ENCODE measurements at places on chromosomes 7 and 10.

DNA sequence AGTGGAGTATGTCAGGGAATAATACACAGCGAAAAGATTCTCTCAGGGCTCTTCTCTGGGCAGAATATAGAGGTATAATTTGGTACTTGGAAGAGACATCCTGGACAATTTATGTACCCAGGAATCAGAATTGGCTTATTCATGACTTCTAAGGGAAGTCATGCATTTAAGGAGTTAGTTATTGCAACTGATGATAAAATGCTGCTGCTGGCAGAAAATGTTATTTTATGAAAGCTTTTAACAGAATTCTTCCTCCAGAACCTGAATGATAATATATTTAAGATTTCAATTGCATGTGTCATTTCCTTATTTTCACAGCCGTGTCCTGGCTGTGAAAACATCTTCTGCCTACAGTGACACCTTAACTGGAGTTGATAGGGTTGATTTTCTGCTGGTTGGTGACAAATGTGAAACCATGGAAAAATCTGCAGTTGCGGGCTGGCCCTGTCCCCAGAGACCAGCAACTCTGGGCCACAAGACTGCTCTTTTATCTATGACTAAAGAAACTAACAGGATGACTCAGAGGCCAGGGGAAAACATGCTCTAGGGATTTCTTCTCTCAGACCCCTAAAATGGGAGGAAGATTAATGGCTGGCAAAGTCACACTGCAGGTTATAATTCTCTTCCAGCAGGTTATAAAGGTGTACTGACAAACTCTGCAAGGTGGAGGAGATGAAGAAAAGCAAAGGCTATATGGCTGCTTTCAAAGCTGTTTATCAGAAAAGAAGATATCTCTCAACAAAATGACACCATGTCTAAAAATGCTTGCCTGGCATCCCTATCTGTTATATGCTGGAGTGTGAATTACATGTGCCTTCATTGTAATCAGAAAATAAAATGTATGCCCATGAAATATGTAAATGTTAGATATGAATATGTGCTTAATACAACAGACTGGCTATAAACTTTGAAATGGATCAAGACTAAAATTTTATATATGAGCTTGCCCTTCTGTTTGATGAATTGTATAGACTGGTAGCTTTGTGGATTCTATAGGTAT is 12.1 kb upstream of the TRUB1 start:
- DNase-seq, result peak; percentile 67

DNA sequence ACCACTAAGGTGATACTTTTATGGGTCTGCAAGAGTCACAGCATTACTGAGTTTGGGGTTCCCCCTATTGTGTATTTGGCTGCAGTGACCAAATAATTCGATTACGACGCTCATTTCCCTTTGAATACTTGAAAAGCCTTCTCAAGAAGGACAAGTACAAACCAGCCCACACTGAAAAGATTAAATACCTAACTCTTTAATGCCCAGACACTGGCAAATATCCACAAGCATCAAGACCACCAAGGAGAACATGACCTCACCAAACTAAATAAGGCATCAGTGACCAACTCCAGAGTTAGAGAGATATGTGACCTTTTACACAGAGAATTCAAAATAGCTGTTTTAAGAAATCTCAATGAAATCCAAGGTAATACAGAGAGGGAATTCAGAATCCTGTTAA is 31.8 kb upstream of the SFTPD start:
- no peak for DNase-seq

DNA sequence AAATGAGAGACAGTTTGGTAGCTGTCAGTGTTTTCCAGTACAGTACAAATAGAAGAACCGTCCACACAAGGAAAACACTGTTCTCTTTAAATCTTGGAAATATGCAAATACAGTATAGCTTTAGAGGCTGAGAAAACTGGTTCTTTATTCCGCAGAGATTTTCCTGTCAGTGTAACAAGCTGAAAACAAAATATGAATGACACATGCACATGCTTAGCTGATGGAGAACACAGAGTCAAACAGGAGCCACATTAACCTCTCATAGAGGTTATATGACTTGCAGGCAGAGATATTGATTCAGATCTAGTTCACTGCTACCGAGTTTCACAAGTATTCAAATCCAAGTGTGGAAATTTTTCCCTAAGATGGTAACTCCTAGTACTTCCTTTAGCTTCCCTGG is 135.2 kb upstream of the C1QL3 start:
- DNase-seq, result no peak

- DNase-seq, result no peak
These were observed 753.3 kb upstream of the LRRN3 start for GRCh38 chr7:110337646-110338045.

DNA sequence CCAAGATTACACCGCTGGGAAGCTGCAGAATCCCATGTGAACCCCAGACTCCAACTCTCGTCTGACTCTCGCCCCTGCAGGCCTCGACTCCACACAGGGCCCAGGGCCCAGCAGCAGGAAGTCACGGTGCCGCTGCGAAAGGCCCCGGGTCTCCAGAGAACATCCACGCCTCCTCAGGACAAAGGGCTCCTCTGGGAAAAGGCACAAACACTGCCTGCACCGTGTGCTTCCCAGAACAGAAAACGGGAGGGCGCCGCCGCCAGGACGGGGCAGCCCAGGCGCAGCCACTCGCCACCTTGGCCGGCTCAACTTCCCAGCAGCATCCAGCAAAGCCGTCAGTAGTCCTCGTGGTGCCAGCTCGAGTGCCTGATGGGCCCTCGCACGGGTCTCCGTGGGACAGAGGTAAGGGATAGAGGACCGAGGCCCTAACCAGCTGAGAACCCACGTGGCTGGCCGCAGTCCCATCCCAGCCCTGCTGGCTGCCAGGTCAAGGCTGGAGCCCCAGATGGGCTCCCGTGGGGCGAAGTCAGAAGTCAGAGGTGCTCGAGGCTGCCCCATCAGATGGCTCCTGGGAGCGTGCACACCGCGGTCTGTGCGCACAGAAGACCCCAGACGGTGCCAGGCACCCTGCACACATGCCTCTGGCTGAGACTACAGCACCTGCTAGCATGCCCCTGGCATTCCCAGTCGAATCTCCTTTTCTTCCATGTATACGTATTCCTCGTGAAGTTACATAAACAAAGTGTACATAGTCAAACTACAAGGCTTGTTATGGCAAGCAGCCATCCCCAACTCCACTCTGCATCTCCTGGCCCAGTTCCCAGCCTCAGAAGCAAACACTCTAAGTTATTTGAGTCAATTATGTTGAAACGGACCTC is 60.2 kb downstream of the MAD1L1 start:
- DNase-seq, result peak; percentile 66

DNA sequence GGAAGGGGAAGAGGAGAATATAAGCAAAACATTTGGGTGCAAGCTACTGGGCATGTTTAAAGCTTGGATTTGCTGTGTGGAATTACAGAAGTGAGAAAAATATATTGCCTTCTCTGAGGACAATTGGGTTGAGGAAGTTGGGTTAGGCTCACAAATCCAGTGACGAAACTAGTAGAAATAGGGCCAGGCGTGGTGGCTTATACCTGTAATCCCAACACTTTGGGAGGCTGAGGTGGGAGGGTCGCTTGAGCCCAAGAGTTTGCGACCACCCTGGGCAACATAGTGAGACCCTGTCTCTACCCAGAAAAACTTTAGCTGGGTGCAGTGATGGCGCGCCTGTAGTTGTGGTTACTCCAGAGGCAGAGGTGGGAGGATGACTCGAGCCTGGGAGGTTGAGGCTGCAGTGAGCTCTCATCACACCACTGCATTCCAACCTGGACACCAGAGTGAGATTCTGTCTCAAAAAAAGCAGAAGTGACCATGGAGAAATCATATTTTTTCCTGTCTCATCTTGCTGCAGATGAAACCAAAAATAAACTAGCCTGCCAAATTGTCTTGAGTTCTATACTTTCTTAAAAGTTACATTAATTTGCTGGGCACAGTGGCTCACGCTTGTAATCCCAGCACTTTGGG is 22.4 kb downstream of the NRBF2 start:
- no peak for DNase-seq

All from ELR (cell line).